ENCODE measurements at places on chromosomes 7 and 10.

- DNase-seq = no peak
These were observed 186.2 kb downstream of the MACC1 start for GRCh38 chr7:20030915-20031362.

- no peak for DNase-seq
These were observed 537.6 kb downstream of the LRMDA start for GRCh38 chr10:75969031-75969430.

GRCh38 chr7:4772306-4772705, 3.1 kb upstream of the AP5Z1 start:
- no peak for DNase-seq

DNA sequence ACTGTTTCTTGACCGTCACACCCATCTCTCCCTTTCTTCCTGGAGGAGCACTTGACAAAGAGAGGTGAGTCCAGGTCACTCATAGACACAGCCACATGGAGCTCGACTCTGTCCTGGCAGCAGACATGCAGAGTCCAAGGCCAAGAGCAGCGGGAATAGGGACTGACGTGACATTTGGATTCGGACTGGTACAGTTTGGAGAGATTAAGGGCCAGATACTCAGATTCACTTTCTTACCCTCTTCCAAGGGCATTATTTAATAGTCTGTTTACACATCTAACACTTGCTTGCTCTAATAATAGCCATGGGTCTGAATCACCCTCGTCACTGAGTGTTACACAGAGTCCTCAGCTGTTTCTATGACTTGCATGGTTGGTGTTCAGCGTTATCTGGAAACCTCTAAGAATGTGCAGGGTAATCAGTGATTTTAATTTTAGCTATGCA, 39.2 kb upstream of the OTUD1 start:
- no peak for DNase-seq

DNA sequence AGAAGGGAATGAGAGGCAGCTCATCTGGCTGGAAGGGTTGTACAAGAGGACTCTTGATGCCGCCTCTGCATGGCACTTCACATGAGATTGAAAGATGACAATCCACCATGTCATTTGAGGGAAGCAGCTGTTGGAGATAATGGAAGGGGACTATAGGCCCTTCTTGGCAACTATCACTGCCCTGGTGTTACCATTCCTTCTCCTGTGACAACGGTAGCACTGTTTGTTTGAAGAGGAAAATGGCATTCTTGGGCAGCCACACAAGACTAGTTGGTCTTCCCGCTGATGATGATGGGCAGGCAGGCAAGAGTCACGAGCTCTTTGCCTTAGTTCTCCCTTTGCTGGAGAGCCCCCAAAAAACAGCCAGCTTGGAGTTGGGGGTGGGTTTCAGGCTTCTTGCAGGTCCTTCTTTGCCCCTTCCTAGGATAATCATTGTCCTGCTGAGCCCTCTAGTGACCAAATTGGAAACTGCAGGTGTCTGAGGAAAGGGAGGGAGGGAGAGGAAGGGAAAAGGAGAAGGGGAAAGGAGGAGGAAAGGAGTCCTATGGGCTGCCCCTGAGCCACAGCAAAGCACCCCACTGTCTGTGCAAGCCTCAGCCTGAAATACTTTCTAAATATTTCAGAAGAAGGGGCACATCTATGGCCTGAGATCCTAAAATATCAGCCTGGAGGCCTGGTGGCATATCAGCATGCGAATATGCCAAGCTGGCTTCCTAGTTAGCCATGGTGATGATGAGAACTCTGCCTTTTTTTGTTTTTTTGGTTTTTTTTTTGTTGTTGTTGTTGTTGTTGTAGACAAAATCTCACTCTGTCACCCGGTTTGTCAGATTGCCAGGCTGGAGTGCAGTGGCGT, 165.6 kb upstream of the KMT2E start:
- DNase-seq = peak; percentile 57

GRCh38 chr7:148914208-148914777, 30.2 kb upstream of the EZH2 start:
- DNase-seq = peak; percentile 59

DNA sequence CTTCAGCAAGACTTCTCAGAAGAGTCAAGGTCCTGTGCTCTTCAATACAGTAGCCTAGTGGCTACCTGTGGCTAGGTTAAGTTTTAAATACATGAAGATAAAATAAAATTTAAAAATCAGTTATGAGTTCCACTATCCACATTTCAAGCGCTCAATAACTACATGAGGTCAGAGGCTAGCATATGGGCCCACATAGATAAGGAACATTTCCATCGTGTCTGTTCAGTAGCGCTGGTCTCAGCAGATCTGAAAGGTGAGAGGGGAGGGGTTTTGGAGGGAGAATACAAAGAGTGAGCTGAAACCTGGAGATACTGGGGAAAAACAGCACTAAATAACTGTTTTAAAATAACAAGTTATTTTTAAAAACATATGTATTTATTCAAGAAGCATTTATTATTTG, 219.0 kb downstream of the TRIL start:
- DNase-seq = no peak

DNA sequence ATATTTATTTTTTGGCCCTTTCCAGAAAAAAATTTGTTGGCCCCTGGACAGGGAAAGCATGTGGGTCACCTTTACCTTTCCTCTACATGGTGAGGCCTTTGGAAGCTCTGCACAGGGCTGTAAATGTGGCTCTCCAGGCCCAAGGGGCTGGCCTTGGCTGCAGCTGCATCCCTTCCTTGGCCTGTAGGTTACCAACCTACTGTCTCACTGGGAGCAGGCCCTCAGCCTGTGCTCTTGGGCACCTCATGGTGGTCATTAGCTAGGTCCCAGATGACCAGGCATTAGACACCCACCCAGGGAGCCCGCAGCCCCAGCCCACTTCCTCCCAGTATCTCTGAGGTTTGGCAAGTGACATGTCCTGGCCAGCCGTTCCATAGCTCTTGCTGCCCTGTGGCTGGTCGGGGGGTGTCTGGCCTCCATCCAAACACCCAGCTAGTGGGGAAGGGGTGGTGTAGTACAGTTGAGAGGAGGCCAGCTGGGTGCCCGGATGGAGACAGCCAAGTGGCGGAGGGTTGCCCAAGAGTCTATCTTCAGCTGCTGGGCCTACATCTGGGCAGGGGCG, 7.1 kb upstream of the CPA5 start:
- DNase-seq = no peak

GRCh38 chr10:59575269-59575668, 134.4 kb downstream of the SLC16A9 start:
- no peak for DNase-seq

DNA sequence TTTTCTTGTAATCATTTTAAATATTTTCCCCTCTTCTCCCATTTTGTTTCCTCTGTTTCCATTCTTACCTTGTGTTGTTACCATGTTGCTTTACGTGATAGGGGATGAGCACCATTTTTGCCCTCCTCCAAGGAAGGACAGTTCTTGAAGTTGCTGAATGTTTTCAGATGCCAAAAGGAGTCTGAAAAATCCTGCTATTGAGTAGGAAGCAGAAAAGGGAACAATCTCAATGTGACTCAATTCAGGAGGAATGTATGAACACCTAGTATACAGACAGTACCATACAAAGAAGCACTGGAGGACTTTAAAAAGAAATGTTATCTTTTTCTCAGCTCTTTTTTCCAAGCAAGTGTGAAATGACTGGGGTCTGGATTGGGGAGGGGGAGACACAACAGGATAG, 5.1 kb upstream of the NAMPT start:
- no peak for DNase-seq

- DNase-seq = no peak
These were observed 56.7 kb downstream of the ANKRD7 start for GRCh38 chr7:118281196-118281595.

- DNase-seq = no peak
These were observed 63.6 kb downstream of the PKD1L1 start for GRCh38 chr7:47884675-47885074.

DNA sequence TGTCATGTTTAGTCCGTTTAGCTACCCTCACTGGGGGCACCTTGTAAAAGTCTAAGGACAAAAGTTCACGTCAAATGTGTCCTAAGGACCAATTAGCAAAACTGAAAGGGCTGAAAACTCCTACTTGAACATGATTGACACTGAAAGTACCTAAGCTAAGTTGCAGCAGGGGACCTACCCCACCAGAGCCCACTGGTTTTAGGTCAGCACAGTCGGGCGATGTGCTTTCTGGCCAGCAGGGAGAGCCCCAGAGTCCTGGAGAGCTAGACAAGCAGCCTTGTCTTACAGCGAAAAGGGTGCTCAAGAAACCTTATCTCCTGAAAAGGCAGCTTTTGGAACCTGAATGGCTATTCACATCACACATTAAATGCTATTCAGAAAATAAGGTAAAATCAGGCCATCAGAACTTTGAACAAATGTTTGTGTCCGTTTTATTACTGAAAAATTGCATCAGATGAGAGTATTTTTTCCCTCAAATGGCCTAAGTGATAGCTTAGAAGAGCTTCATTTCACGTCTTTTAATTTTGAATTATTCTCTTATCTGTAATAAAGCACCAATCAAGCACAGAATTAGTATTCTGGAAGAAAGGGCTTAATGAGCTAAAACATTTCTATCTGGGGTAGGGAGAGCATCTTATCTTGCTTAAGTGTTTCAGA, 52.2 kb upstream of the MKI67 start:
- DNase-seq = peak; percentile 61

- DNase-seq = no peak
These were observed 18.4 kb downstream of the RCC1L start for GRCh38 chr7:75055155-75055554.

DNA sequence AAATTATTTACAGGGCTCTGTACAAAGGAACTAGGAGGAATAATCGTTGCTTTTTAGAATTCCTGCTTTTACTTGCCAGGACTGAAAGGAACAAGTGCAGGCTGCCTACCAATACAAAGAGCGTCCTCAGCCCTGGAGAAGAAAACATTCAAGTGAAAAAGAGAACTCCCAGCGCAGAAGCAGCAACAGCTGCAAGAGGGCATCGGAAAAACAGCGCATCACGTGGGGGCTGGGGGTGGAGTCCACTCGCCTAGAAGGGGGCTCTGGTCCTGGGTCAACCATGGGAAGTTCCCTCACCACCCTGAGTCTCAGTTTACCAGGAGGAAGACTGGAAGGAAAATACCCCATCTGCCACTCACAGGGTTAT, 385 bp upstream of the C10orf90 start:
- no peak for DNase-seq

- DNase-seq = no peak
These were observed 2.0 kb downstream of the BAG3 start for GRCh38 chr10:119653209-119653608.

DNA sequence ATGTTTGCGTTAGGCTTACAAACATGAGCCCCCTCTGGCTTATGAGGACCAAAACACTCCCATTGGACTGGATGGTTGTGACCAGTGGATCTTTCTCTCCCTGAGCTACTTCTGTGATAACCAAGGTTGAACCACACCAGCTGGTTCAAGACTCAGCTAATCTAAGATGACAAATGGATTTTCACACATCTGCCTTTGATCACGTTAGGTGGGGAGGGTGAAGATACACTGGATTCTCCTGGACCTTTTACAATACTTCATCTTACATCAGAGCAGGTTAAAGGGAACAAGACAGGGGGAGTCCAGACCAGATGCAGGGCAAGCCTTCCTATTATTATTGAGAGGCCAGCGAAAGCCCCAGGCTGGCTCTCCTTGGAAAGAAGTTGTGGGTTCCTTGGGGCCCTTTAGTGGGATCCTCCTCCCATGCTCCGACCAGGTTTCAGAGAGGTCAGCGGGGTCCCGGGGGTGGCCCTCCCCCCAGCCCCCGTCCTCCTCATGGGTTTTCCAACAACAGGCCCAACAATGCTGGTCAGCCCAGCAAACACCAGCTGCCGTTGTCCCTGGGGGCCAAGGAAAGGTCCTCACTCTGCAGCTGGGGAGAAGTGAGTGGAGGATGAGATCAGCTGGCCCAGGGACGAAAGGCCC, 2.8 kb downstream of the GFRA1 start:
- peak; percentile 13 for DNase-seq

DNA sequence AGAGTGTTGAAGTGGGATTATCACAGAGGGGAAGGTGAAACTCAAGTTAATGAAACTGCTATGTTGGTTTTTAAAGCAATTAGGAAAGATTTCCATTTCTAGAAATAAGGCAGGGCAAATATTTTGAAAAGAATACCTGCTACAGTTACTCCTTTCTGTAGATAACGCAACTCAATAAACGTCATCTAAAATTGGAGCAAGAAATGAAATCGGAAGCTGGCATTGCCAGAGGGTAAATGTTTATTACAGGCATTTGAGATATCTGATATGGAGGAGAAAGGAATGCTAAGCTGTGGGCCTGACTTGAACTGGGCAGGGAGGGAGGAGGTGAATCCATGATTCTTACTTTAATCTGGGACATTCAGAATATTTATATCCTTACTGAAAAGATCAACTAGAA, 217.0 kb upstream of the ADARB2 start:
- no peak for DNase-seq

DNA sequence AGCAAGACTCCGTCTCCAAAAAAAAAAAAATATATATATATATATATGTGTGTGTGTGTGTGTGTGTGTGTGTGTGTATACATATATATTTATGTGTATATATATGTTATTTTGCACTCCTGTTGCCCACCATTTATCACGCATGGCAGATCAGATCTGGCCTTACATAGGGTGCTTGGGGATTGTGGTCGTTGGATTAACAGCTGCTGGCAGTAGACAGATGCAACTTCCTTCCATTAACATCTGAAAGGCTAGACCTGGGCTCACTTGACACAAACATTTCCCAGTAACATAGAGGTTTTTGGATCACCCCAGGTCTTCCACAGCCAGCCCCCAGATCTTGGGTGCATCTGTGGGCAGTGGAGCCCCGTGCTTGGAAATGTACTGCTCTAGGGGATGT, 40.8 kb upstream of the DLD start:
- DNase-seq = no peak

DNA sequence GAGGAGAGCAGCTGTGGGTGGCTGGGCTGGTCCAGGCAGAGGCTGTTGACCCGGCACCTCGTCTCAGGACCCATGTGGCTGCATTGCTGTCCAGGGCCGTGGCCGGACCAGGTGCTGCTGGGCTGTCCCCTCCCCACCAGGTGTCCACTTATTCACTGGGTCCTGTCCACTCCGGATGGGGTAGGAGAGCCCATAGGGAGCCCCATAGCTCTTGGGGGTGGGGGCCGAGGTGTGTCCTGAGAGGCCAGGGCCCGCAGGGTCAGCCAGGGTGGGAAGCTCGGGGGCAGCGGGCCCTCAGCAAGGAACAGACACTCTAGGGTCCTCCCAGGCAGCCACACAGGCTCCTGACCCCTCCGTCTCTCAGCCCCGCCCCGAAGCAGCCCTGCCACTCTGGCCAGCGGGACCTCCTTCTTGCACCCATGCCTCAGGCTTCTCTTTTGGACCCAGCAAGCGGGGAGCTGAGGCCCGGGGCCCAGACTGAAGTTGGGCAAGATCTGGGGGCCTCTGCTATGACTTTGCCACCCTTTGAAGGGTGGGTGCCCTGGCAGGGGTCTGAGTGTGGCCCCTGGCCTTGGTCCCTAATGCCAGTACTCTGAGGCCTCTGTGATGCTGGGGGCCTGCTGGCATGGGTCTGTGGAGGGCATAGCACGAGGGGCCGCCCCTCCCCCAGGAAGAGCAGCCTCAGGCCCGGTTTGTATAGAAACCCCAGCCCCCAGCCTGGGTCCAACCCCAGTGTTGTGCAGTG, 86.4 kb downstream of the NKX6-2 start:
- DNase-seq = no peak

DNA sequence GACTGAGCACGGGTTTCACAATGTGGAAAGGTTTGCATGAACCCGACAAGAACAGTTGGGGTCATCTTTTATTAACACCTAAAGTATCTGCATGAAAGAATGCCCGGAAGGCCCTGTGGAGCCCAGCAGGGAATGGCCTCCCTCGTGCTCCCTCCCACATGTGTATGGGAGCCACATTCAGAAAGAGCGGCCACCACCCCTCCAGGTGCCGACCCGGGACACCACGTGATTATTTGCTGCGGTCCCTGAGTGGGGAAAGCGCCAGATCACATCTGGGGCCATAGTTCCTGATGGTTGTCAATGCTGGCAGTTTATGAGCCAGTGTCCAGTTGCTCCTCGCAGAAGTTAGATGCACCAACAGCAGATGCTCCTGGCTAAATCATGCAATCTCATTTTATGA, 571.4 kb downstream of the TCERG1L start:
- DNase-seq = no peak
